Inflammatory macrophage (primary cell): ENCODE measurements at places on chromosomes 4 and X.

- no peak for DNase-seq
Observed at GRCh38 chr4:1567808-1568581, 116.1 kb downstream of the FAM53A start.

DNA sequence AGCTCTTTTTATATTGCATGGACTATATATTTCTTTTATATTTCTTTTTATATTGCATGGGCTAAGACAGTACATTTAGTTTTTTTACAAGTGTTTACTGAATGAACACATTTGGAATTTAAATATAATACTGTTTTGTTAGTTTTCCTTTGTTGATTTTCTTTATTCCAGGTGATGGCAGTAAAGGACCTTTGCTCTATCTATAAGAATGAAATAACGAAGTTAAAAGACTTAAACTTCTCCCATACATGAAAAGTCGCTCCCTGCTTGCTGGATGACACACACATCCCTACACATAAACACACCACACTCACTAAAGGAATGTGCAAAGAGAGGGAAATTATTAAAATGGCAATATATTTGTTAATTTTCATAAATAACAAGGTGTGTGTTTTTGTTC, 102.5 kb upstream of the ANXA10 start:
- no peak for DNase-seq

DNA sequence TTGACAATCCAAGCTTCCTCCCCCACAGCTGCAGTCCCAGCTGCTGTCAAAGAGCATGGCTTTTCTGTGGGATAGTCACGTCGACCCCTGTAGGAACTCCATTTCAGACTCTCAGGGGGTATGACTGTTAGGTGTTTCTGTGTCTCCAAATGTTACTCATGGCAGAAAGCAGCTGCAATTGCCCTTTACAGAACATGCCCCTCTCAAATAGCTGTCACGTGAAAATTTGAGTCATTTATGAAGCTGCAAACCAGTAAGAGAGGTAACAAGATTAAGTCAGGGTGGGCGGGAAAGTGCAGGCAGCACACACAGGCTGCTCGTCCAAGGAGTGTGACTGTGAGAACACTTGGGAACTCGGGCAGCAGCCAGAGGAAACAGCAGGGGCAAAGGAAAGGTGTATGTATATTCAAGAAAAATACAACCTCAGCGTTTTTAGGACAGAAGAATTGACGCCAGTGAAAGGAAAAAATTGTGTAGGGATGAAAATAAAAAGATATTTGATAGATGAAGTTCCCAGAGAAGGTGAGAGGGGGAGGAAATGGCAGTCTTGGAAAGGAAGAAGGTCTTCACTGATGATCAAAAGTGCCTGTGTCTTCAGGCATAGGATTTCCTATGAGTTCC, 66.5 kb upstream of the TMEM184C start:
- no peak for DNase-seq

DNA sequence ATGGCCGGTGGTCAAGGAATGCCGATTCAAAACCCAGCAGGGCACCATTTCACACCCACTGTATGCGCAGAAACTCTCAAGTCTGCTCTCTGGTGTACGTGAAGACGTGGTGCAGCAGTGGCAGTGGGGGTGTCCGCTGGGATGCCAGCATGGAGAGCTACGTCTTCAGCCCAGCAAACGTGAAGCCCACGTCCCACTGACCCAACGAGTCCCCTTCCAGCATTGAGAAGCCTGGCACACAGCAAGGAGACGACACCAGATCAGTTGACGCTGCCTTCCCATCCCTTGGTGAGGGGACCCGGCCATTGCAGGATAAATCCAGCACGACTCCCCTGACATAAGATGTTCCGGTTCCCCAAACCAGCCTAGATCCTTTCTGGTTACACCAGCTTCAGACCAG, 2.2 kb upstream of the PLXNB3 start:
- no peak for DNase-seq

DNA sequence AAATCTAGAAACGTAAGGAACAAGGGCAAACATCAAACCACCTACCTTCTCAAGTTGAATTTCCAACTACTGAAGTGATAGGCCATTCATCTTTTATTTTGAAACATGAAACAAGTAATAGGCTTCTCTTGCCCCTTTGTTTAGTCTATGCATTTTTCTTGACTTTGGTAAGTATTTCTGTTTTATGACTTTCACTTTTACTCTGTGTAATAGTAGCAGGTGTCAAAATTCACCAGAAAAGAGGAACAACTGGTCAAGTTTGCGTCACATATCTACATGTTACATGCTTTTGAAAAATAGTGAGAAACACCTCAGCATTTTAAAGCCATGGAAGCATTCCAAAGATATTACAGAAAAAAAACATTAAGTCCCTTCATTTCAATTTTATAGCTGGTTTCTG, 157.1 kb upstream of the FTHL17 start:
- peak; percentile 30 for DNase-seq

- no peak for DNase-seq
Observed at GRCh38 chr4:91087743-91088142, 960.5 kb downstream of the CCSER1 start.

- DNase-seq: no peak
Observed at GRCh38 chr4:156975686-156976085, 4.1 kb upstream of the PDGFC start.

GRCh38 chr4:38681281-38681991, 17.4 kb downstream of the KLF3 start:
- DNase-seq: no peak

GRCh38 chr4:41258783-41259182, 2.1 kb downstream of the UCHL1 start:
- DNase-seq: peak; percentile 71

- no peak for DNase-seq
Observed at GRCh38 chr4:37540486-37540885, 145.7 kb downstream of the RELL1 start.

GRCh38 chr4:189084671-189085070, 856.0 kb upstream of the FRG1 start:
- DNase-seq: no peak

GRCh38 chrX:1912193-1912592, 297.3 kb downstream of the ASMT start:
- no peak for DNase-seq

DNA sequence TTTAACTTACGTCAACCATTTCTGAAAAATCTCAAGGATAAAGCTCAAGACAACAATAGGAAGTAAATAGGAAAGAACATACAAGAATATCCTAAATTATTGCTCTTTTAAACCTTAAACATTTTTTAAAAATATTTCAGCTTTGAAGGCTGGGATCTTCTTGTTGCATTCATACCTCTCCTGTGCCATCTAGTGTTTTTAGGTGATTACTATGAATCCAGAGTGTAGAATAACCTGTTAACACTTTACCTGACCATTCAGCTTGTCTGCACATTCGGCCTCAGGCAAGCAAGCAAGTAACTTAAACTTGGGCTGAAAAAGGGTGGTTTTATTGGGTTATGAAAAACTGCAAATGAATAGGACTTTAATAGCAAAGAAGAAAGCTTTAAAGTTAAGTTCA, 507.8 kb upstream of the INTU start:
- no peak for DNase-seq

DNA sequence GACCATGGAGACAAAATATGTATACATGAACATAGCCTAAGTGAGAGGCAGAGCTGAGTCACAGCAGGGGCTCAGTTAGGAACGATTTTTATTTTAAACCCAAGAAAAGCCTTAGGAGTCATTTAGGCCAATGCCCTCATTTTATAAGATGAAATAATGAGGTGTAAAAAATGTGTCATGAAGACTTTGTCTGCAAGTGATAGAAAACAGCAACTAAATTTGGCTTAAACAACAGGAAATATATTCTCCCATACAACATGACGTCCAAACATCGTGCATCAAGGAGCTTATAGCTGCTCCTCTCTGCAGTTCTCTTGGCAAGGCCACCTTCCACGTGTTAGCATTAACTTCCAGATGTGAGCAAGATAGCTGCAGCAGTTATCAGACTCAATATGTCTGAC, 16.8 kb downstream of the SCFD2 start:
- no peak for DNase-seq

- DNase-seq: peak; percentile 71
Observed at GRCh38 chr4:88219099-88219498, 60.7 kb upstream of the ABCG2 start.

- no peak for DNase-seq
Observed at GRCh38 chrX:22889819-22890218, 109.9 kb upstream of the DDX53 start.

- DNase-seq: peak; percentile 0
Observed at GRCh38 chrX:130402208-130402684, 459 bp downstream of the RBMX2 start.

DNA sequence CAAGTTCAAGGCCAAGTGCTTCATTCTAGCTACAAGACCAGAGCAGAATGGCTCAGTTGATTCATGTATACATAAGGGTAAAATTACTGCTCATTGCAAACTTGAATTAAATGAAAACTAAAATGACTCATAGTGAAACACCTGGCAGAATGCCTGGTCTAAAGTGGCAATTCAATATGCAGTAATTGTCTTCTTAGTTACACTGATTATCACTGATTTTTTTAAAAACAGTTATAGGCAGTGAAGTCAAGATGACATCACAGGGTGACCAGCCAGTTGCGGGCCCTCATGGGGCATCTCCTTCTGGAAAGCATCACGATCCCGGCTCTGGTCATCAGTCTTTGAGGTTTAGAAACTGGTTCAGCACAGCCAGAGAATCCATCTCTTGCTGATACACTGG, 154.2 kb downstream of the RAB28 start:
- DNase-seq: no peak

DNA sequence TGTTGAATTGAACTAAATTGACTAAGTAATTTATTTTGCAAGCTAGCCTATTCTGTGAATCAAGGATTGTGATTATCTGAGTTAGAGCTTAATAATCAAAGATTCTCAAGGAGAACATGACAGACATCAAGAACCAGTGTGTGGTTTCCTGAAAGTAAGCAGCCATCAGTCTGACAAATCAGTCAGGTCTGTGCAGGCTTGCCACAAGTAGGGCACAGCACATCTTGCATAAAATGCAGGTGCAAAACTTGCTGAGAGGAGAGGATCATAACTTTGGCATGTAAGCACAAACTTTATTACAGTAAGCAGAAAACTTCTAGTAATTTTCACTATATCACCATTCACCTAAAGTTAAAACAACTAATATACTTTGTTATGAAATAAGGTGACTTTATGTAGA, 22.5 kb downstream of the FAM241A start:
- DNase-seq: no peak

DNA sequence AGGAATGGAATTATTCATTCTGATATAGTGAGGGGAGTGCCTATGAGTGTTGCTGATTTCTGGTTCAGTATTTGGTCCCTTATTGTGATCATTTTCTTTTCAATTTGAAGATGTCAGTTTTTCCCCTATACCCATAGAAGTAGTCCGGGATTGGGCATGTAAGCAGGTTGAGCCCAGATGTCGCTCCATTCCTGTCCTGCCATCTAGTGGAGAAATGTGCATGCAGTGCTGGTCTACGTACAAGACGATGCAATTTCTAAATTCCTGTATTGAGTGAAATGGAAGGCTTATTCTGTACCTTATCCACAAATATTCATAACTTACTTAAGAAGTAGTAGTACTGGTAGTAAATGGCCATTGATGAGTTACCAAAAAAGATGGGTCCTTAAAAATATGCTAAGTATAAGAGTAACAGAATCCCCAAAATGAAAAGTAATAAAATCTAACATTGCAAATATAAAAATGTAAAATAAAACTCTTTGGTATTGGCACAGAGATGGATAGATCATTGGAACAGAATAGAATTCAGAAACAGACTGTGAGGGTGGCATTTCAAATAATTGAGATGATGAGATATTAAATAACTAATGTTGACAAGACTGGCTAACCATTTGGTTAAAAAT, 60.9 kb downstream of the UGT8 start:
- DNase-seq: peak; percentile 37

- DNase-seq: no peak
Observed at GRCh38 chr4:138910914-138911336, 104.7 kb upstream of the NOCT start.

DNA sequence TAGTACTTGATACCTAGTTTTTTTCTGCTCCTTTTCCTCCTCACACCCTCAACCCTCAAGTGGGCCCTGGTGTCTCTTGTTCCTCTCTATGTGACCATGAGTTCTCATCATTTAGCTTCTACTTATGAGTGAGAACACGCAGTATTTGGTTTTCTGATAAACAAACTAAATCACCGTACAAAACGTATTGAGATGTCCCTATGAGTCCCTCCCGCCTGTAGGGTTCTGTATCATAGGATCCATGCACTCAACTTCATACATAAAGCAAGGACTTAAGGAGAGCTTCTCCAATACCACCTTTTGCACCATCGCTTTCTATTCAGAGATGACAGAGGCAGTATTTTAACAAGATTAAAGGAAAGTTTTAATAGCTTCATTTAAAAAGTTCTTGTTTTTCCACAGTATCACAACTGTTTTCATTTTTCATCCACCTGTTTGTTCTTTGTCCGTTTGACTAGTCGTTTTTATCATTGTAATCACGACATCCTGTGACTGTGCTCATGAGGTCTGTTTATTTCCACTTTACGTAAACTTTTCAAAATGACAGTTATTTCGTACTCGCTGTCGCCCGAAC, 457 bp upstream of the RAB9A start:
- no peak for DNase-seq

- DNase-seq: no peak
Observed at GRCh38 chr4:24265989-24266388, 318.4 kb downstream of the DHX15 start.

- DNase-seq: no peak
Observed at GRCh38 chr4:74394476-74395136, 29.7 kb downstream of the EREG start.

DNA sequence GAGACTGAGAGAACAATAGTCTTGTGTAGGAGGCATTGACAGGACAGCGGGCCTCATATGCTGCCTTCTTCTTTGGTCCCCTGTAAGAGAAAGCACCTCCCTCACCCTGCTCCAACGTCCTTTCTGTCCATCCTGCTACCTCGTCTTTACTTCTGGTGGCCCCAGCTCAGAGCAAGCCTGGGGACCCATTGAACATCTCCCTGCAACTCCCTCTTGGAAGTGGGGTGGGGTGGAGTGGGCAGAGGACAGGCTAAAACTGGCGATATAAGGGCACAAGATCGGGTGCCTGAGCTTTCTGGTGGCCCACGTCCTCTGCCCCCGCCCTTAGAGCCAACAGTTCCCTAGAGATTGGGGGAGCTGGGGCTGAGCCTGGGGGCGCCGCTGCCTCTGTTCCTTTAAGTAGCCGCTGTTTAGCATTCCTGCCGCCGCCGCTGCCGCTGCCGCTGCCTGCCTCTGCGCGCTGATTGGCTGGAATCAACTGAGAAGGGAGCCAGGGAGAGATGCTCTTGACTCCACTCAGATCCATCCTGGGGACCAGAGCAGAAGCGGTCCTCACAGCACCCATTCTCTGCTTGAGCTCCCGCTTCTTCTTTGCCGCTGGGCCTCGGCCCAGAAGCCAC, at the start of gene DLG3:
TSS of gene DLG3 (plus strand) at position 510 of the 620 bp plus-strand sequence. CDS start 367 bp downstream, outside the sequence.
- no peak for DNase-seq
